ENCODE measurements at places on chromosomes 3 and 15. TPM values are rescaled to one million over a fixed set of nuclear protein-coding genes. Genes with fewer than 3 reads are reported as not detected.

KLHL18 gene
- 13.7 TPM for total RNA-seq

DUOX1 gene
- not detected for total RNA-seq

ALCAM gene
- 70.0 TPM for total RNA-seq

NPAP1 gene
- not detected for total RNA-seq

TMEM266 gene
- total RNA-seq = 0.17 TPM

MKRN3 gene
- total RNA-seq = 2.5 TPM

EFCC1 gene
- not detected for total RNA-seq

CA12 gene
- total RNA-seq = 141 TPM

CEP19 gene
- 2.8 TPM for total RNA-seq

ZMYND10 gene
- total RNA-seq = 1.5 TPM
